ENCODE measurements at places on chromosomes 7 and 10.

DNA sequence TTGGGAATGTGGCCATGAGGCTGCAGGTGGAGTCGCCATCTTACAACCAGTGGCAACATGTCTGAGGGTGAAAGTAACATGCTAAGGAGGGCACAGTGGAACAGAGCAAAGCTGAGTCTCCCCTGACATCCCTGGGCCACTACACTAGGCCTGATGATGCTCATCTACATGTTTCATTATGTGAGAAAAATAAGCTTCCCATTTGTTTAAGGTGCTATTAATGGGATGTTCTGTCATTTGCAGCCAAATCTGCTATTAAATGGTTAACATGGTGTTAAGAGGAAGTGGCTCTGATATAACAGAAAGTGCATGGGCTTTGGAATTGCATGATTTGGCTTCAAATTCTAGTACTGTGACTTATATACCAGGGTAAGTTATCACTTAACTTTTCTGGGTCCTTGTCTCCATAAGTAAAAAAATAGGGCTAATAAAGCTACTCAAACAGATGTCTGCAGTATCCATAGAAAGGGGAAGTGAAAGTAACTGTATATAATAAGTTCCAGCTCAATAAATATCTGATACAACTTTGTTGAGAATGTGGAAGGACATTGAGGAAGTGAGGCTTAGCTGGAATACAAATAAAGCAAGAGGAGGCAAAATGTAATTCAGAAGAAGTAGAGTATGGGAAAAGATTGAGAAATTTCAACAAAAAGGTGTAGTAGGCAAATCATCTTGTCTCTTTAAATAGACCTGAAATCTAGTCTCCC, 158.9 kb downstream of the RTKN2 start:
- no peak for DNase-seq

GRCh38 chr7:111499027-111499426, 63.3 kb downstream of the IMMP2L start:
- no peak for DNase-seq

DNA sequence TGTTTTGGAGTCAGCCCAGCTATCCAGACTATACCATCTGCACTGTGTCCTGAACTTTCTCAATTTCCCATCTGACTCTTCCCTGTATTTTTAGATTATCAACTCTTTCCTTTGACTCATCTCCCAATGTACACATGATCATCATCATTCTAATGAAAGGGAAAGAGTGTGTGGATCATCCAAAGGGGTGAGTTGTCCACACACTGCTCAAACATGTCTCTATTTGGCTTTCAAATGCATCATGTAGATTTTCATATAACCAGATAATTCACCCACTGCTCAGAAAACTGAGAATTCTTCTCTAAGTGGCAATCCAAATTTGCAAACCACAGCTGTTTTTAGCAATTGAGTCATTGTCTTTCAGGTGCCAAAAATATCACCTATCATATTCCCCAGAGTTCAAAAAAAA, 190.2 kb upstream of the HPS1 start:
- no peak for DNase-seq

DNA sequence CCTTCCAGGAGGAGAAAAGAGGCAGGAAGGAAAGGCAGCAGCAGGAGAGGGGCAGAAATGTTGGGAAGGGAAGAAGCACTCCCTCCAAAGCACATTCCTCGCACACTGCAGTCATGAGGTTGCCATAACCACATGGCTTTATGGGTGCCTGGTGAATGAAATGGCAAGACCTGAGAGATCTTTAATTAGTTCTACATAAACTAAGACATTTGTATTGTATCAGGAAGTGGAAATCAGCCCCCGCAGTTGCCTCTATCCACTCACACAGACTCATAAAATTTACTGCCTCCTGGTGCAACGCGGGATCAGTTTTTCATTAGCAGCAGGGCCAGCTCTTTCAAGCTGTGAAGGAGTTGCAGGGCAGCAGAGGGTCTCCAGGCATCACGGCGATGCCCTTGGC, 106.4 kb downstream of the COL13A1 start:
- no peak for DNase-seq

GRCh38 chr10:126628746-126629145, 41.7 kb downstream of the C10orf90 start:
- no peak for DNase-seq

GRCh38 chr10:839550-840205, 91.8 kb downstream of the LARP4B start:
- no peak for DNase-seq

GRCh38 chr7:131071786-131072504, 255.7 kb upstream of the MKLN1 start:
- no peak for DNase-seq

- DNase-seq, result no peak
Measured at GRCh38 chr10:104777086-104777799, 136.2 kb downstream of the SORCS3 start.

GRCh38 chr10:133280391-133281059, 3.9 kb upstream of the ADAM8 start:
- DNase-seq, result no peak

DNA sequence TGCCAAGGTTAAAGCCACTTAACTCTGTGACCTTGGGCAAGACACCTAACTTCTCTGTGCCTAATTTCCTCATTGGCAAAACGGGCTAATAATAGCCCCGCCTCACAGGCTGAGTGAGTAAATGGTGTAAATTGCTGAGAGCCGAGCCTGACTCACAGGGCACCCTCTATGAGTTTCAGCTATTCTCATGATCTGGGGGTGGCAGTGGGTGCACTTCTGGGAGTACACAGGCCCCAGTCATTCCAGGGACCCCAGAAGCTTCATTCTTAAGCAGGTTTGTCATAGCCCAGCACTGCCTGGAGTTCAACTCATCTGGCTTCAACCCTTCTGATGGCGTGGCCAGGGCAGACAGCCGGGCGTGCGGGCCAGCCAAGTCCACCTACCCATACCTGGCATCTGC, 137.2 kb downstream of the GRID1 start:
- DNase-seq, result no peak

DNA sequence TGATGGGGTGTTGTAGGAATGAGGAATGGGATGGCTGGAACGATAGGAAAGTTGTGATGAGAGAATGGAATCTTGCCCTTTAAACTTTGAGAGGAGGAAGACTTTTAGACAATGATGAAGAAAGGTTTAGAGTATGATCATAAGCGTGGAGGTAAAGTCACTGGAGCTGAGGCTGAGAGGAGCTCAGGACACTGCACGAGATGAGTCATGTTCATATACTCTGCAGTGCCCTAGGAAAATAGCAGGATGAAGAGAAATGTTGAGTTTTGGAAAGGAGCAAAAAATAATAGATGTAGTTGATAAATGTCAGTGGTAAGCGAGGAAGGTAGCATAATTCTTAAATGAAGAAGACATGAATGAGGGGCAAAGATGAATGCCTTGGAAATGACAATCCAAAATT, 28.3 kb upstream of the CUL1 start:
- DNase-seq, result no peak

- DNase-seq, result no peak
Measured at GRCh38 chr10:78508955-78509748, 475.5 kb downstream of the RPS24 start.

- no peak for DNase-seq
Measured at GRCh38 chr10:79417266-79417665, 28.2 kb downstream of the ZCCHC24 start.

GRCh38 chr7:83410989-83411591, 237.8 kb downstream of the SEMA3E start:
- no peak for DNase-seq

DNA sequence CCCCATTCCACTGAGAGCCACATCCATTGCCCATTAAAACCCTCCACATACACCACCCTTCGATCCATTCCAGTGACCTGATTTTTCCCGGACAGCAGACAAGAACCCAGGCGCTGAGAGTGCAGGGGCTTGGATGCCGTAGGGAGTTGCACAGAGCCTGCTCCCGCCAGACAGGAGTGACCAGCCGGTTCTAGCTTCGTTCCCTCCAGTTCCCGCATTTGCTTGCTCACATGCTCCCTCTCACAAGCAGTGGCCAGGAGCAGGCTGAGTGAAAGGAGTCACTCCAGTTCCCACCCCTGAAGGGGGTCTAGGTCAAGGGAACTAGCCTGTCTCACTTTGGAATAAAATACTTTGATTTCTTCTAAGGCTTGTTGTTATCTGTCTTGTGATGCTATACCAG, 119.5 kb downstream of the SKIDA1 start:
- DNase-seq, result no peak

DNA sequence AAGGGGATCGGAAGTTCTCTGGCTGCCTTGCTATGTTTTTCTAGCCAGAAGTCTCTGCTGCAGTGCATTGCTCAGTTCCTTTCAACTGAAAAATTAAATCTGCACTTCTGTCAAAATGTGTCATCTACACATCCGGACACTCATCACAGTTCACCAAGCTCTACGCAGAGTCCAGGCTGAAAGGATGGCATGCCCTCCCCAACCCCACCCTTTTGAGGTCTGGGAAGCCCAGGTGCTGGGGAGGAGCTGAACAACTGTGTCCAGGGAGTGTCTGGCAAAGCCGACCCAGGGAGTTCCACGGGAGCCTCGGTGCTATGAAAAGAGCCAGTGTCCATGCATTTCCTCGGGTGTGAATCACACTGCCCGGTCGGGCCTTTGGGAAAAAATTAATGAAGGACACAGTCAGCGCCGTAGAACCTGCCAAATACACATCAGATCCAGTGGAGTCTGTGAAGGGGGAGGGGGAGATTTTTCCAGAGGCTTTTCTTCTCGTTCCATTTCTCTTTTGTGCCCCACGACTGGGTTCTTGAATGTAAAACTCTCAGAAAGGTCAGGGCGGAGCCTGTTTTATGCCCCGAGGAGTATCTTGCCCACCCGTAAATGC, 757 bp upstream of the PALS2 start:
- DNase-seq, result peak; percentile 19

- no peak for DNase-seq
Measured at GRCh38 chr7:100166970-100167911, 1.2 kb downstream of the GAL3ST4 start.

DNA sequence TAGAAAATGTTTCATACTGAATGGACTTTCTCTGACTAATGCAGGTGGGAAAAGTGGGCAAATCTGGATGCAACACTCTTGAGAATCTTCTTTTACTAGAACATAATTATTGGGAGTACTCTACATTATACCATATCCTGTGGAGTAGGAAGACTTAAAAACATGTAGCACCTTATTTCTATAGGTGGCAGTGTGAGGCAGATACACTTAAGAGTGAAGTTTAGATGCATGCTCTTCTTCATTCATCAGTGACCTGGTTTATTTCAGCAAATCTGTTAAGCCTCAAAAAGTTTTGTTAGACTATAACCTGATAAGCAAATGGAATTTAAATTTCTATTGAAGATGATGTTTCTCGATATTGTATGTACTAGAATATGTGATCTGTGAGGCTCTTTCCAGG, 1087.1 kb upstream of the LRRN3 start:
- DNase-seq, result no peak

GRCh38 chr7:66698652-66699205, 41.8 kb upstream of the RABGEF1 start:
- DNase-seq, result no peak

- DNase-seq, result no peak
Measured at GRCh38 chr7:2248984-2249694, 7.1 kb downstream of the NUDT1 start.

DNA sequence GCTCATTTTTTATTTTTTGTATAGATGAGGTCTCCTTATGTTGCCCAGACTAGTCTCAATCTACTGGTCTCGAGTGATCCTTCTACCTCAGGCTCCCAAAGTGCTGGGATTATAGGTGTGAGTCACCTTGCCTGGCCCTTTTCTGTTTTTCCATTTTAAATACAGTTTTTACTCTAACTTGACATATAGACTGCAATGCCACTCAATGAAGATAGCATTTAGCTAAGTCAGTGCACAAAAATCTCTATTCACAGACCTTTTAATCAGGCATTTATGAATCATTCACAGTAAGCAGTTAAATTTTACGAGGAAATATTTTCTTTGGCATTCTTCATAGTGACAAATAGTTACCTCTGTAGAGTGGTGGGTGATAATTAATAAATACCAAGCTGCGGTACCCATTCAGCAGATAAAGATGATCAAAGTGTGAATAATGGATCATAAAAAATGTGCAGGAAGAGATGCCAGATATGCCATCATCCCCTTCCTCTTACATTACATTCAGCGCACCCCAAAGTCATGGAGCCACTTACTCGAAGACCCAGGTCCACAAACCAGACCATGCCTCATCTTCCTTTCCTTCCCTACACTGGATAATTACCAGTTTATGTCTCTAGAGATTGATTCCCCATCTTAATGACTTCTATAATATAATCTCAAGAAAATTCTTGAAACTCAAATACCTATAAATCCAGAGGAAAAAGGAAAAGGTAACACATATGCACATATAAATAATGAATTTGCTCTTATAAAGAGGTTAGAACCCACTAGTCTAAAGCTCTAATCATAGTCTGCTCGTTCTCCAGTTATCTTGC, 56.0 kb downstream of the UBE2H start:
- DNase-seq, result no peak

DNA sequence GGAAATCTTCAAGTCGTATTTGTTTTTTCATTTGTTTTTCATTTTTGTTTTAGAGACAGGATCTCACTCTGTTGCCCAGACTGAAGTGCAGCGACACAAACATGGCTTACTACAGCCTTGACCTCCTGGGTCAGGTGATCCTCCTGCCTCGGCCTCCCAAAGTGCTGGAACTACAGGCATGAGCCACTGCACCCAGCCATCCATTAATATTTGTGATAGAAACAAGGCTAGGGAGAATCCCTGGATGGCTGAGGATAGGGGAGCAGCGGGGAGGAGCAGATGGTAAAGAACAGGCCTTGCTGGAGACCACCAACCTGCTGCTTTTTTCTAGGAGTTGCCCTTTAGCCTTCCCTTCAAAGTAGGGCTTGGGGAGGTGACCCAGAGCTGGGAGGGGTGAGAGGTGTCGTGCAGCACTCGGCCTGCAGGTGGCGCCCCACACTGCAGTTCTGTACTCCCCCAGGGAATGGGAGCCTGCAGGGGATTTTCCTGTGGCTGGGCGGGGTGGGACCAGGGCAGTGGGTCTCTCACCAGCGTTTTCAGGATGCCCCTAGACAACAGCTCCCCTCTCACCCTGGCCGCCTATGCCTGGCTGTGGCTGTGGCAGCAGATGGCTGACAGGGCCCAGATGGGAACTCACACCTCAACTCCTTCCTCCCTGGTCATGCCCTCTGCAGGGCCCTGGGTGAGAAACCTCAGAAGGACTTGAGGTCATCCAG, 12.6 kb upstream of the CDH23 start:
- peak; percentile 54 for DNase-seq

GRCh38 chr10:46530249-46531186, 25.9 kb downstream of the GPRIN2 start:
- DNase-seq, result no peak

DNA sequence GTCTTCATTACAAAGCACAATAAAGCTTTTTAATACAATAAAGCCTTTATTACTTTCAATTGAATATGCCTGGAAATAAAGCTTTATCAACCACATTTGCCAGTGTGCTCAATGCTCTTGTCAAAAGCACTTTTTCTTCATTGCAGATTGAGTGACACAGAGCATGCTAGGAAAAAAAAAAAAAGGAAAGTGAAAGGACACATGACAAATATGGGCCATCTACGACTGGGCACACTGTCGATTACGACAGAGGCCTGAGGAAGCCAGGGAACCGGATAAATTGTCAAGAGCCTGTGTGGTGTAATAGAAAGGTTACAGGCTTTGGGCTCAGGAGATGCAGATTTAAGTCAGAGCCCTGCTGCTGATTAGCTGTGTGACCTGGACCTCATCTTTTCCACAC, 84.8 kb upstream of the LRGUK start:
- DNase-seq, result no peak

GRCh38 chr10:24969841-24970281, 17.5 kb upstream of the PRTFDC1 start:
- no peak for DNase-seq
